Stimulated activated naive CD4-positive, alpha-beta T cell treated with Interleukin-2 at 50 U/mL for 16 hours (primary cell): ENCODE measurements at places on chromosomes 1 and 21.

DNA sequence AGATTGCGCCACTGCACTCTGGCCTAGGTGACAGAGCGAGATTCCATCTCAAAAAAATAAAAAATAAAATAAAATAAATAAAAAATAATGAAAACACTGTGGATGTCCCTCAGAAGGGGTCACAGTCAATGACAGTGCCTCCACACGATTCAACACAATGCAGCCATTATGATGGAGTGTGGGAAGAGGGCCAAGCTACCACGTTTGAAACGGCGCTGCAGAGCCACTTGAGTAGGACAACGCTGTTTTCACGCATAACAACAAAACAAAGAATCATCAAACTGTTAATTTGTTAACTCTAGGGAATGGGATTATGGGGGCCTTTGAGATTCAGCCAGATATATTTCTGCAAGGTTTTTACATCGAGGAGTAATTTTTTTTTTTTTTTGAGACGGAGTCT, 36.5 kb downstream of the NKAIN1 start:
- no peak for DNase-seq

DNA sequence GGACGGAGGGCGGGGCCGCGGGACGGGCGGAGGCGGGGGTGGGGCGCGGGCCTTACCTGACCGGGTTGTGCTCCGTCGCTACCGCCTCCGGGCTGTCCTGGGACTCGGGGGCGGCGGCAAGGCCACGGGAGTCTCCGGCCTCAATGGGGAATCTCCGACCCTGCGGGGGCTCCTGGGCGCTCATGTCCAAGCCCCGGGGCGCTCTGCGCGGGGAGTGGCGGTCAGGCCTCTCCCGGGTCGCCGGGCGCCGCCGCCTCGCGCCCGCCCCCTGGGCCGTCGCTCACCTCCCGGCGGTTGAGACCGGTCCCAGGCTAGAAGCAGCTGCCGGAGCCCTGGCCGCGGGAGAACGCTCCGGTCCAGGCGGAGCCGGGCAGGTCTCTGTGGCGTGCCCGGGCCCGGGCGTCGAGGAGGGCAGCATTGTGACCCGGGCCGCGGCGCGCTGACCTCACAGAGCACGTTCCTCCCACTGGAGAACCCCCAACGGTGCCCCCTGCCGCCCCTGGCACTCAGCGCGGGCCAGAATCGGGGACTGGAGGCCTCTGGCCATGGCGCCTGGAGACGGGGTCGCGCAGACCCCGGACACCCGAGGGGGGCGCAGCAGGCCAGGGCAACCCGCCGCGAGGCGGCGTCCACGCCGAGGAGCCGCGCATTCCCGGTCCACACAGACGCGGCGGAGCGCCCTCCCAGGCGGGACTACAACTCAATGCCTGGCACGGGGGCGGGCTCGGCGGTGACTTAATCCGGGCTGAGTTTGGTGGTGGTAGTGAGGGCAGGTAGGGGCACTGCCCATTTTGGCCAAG, 411 bp downstream of the FAM229A start:
- no peak for DNase-seq

DNA sequence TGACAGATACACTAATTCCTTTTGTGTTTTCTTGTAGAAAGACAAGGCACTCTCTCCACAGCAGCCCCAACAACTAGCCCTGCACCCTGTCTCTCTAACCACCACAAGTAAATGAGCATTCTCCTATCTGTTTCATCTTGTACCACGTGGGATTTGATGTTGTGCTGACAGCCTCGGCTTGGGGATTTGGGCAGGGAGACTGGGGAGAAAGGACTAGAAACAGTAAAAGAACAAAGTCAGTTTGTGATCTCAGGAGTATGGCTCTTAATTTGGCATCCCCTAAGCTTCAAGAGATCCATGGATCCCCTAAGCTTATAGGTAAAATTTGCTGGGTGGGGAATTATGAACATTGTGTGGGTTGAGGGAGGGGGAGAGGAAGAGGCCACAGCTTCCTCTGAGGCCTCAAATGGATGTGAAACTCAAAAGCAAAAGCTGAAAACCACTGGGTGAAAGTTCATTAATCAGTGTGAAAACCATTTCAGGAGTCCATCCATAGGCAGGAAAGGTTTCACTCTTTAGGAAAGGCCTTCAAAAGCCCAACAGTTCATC, 3.1 kb downstream of the C1orf162 start:
- peak; percentile 3 for DNase-seq

- no peak for DNase-seq
Observed at GRCh38 chr1:151164732-151165280, 896 bp downstream of the LYSMD1 start.

GRCh38 chr1:88463401-88463985, 220.6 kb upstream of the PKN2 start:
- no peak for DNase-seq

GRCh38 chr1:95653618-95654017, 419.6 kb downstream of the RWDD3 start:
- DNase-seq = no peak

GRCh38 chr1:235588916-235589515, 60.6 kb downstream of the GNG4 start:
- no peak for DNase-seq

DNA sequence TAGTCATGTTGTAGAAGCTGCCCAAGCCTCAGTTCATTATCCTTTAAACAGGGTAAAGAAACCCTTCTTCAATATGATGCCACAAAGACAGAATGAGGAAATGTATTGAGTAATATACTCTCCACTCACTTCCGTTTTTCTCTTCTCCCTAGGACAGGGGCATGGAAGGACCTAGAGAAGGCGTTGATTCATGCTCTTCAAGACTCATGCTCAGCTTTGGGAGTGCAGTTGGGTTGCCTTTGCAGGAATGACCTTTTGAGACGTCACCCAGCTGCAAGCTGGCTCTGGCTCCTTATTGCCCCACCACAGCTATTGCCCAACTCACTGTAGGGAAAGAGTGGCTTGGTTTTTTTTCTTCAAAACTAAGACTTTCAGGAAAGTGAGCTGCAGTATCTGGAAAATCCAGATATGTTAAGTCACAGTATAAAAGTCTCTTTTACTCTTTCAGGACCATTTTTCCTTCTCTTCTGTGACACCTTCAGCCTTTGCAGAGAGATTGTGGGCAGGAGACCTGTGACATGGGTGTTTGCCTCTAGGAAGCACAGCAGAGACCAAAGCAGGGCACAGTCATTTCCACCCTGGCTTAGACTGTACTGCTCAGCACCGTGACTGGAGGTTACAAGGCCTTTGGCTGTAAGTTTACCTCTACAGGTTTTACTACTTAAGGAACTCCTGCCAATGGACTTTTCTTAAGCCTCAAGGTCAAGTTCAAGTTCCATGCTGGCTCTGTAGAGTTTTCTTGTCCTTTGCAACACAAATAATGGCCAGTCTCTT, 39.5 kb downstream of the XCL2 start:
- DNase-seq = no peak

DNA sequence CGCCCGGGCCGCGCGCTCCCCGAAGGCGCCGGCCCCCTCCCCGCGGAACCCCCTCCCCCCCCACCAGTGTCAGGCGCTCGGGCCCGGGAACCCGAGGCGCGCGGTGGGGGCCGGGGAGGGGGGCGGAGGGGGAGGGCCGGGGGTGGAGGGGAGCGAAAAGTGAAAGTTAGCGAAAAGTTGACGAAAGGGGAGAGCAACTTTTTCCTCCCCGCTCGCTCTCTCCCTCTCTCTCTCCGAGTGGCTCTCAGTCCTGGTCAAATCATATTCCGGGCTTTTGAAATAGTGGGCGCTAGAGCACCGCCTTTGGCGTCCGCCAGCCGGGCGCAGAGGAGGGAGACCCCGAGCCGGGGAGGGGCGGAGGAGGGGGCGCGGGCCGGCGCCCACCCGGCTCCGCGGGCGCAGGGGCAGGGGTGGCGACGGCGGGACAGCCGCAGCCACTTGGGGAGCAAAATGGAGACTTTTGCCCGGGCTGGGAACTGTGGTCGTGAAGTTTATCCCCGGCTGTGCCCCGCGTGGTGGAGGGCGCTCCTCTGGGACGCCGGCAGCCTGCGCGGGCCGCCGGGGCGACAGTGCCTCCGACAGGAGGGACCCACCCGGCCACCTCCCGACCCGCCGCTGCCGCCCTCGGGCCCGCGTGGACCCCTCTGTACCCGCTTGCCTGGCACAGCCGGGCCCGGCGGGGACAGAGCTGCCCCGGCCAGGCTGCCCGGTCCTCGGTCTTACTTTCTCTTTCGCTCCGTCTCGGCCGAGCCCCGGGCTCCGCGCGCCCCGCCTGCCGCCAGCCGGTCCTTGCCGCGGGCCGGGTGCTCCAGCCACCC, 697 bp downstream of the PRDM16 start:
- DNase-seq = no peak

- DNase-seq = peak; percentile 54
Observed at GRCh38 chr1:226736908-226737818, 1.9 kb downstream of the ITPKB start.

DNA sequence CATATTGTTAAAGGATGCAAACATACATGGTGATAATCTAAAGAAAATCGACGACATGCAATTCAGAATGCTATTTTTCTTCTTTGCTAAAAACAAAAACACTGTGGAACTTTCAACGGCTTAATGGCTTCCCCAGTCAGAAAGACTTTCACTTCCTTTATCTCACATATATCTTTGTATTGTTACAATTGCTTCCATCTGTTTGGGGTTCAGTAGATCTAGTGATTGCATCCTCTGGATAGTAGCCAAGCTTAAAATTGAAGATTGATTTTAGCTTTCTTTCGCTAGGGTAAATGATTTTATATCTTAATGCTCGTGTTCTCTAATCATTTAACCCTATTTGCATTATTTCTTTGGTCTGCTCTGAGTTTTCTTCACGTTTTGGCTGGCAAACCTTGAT, 31.8 kb upstream of the ADAMTS1 start:
- DNase-seq = no peak

GRCh38 chr1:51071291-51072042, 30.6 kb upstream of the C1orf185 start:
- DNase-seq = no peak

DNA sequence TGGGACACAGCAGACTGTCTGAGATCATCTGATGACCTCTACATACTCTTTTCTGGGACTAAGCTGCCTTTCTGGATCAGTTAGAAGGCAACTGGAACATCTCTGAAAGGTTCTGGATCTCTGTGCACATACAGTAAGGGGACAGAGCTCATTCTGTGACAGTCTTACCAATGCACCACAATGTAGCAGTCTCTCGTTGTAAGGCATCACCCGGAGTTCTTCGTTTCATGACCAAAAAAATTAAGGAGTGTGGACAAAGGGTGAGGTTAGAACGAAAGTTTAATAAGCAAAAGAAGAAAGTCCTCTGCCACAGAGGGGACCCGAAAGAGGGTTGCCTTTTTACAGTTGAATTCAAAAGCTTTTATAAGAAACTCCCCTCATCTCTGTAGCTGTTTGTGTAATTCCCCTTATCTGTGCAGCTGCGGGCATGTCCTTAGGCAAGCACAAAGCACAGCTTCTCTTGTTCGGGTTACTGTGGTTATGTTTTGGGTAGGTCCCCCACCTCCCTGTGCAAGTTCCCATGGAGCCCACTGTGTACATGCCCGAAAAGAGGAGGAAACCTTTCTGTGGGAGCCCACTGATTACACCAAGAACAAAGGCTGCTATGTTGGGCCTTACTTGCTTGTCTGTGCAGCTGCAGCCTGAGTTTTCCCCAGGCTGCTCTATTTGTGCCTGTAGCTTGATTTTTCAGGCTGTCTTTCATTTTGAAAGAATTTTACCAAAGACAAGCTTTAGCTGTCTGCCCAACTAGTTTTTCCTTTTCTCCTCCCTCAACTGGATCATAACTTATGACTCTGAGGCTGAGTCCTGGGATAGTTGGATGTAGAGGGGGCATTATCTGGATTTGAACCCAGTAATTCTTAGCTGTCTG, 53.1 kb upstream of the CACNA1E start:
- DNase-seq = no peak

- DNase-seq = no peak
Observed at GRCh38 chr1:203612932-203613682, 13.5 kb upstream of the ATP2B4 start.

- no peak for DNase-seq
Observed at GRCh38 chr1:152053375-152053774, 16.6 kb upstream of the S100A11 start.

DNA sequence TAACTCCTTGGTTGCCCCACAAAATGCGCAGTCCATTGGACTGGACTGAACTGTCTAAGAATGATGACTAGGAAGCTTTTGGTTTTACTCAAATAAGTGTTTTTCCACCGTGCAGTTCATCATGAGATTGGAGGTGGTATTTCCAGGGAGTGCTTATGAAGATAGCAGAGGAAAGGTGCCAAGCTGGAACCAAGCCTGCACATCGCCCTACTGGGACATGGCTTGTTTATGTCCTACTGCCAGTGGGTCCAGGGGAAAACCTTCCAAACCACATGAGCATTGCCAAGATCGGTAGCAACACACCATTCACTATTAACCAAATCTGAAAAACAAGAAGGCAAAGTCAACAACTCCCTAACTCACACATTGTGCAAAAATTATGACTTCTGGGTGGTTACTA, 54.7 kb upstream of the DSCAM start:
- DNase-seq = no peak

DNA sequence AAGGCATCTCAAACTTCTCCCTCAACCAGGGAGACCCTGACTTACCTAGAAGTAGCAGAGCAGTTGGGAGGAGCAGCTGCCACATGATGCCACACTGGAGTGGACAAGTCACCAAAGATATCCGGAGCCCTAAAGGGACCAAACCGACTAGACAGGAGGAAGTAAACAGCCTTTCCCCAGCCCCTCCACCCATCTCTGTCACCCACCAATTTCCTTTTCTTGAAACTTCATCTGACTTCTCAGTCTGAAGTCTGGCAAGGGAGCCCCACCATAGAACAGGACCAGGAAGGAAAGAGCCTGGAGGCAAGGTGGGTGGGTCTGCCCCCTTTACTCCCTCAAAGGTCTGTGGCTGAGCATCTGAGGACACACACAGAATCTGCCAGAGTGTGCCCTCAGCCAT, at the start of gene FCGR3A:
Gene FCGR3A, minus strand, starts transcription at position 167 of the 400 bp plus-strand sequence. Its CDS starts 82 bp downstream, at position 85.
- no peak for DNase-seq

DNA sequence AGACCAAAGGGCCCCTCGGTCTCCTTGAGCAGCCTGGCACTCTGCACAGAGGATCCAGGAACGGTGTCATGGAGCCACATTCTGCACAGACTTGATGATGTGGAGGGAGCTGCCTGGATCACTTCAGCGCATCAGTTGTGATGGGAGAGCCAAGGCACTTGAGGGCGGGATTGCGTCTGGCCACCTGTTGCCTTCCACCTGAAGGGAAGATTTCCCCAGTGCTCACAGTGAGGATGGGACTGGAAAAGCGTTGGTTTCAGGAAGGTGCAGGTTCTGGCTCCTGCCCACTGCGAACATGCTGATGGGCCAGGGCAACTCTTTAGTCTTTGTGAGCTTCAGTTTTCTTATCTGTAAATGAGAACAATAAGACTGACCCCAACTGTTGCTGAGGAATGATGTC, 2.6 kb downstream of the RER1 start:
- DNase-seq = no peak

GRCh38 chr1:38917337-38917736, 24.3 kb downstream of the RHBDL2 start:
- no peak for DNase-seq

GRCh38 chr1:204361341-204361771, 1.6 kb upstream of the PLEKHA6 start:
- DNase-seq = no peak
